ENCODE measurements at places on chromosomes 12 and 14.

DNA sequence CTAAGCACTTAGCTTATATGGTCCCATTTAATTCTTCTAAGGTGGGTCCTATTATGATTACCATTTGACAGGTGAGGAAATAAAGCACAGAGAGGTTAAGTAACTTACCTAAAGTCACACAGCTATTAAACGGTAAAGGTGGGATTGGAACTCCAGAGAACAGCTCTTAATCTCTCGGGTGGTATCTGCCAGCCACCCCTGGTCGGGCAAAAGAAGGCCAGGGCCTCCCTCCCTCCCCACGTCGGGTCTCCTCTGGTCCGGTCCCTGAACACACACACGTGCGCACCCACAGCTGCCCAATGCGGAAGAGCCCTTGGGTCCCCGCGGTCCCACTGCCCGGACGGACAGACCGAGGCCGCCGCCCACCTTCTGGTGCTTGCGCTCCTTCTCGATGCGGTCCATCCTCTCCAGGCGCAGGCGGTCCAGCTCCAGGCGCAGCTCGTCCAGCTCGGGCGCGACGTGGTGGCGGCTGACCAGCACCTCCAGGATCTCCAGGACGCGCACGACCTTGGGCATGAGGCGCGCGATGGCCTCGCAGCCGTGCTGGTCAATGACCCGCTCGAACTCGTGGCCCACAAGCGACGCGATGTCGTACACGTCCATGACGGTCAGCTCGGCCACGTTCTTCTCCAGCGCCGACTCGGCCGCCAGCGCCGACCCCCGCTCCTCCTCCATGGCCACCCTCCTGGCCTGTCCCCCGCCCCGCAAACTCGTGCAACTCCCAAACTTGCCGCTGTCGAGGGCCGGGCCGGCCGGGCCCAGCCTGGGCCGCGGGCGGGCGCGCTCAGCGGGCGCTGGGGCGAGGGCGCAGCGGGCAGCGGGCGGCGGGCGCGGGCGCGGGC, 490 bp downstream of the RILPL1 start:
- peak; percentile 8 for DNase-seq

DNA sequence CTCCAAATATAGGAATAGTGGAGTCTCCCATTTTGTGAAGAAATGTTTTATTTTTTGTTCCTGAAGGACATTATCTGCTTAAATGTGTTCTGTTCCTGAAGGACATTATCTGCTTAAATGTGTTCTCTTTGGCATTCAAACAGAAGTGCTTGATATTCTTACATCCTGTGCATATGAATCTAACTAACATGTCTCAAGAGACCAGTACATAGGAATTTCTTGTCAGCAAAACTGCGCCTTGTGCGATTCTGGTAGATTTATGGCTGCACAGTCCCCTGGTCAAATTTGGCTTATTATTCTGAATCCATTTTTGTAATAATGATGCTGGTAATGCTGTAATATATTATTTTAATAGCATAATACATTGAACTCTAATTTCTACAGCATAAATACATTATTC, 722.4 kb downstream of the NOVA1 start:
- no peak for DNase-seq

DNA sequence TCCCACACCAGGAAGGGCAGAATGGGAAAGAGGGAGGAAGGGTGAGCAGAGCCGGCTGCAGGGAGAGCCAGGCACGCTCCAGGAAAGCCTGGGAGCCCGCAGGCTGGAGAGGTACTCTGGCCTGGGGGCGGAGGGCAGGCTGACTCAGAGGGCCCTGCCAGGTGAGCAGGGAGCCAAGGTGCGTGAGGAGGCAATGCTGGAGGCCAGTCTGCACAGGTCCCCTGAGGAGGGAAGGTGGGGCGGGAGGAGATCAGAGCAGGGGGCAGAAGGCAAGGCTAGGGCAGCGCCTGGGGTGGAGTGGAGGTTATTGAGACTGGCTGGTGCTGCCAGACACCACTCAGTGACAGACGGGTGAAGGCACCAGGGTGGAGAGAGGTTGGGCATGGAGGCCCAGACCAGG, 385.0 kb downstream of the BCL11B start:
- no peak for DNase-seq

- DNase-seq, result peak; percentile 11
Observed at GRCh38 chr12:126747530-126748149, 1519.3 kb upstream of the TMEM132C start.

DNA sequence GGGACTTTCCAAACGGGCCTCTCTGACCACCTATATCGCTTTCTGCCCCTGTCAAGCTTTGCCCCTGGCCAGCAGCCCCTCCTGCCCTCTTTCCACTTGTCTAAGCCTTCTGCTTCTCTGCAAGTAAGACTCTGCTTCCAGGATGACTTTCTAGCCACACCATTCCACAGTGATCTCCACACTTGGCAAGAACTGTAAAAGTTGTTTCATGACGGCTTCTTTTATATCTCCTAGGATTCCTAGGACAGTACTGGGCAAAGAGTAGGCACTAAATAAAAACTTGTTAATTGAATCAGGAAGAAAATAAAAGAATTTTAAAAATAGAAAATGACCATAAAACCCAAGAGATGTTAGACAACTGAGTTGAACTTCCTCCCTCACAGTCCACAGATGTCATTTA, 1.8 kb upstream of the PTPN21 start:
- DNase-seq, result no peak

- DNase-seq, result no peak
Observed at GRCh38 chr14:65229748-65230728, 127.7 kb upstream of the MAX start.

DNA sequence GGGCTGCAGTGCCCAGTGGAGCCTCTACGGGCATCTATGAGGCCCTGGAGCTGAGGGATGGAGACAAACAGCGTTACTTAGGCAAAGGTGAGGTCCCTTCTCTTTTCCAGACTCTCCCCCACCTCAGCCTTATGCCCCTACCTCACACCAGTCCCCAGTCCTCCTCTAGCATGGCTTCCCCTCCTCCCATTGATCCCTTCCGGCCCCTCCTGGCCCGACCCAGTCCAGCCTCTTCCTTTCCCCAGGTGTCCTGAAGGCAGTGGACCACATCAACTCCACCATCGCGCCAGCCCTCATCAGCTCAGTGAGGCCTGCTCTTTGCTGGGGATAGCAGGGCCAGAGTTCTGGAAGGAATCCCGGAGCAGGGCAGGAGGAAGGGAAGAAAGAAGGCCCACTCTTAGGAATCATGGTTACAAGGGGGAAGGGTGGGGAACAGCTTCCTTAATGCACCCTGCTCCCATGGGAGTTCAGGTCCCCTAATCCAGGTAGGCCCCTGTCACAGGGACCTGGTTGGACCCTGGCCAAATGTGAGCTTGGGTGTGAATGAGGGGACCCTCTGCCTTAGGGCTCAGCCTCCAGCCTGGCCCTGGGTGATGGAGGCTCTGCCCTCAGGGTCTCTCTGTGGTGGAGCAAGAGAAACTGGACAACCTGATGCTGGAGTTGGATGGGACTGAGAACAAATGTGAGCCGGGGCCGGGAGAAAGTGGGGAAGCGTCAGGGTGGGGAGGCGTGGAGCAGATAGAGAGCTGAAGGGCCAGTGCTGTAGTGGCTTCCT, 2.2 kb downstream of the ENO2 start:
- DNase-seq, result no peak

DNA sequence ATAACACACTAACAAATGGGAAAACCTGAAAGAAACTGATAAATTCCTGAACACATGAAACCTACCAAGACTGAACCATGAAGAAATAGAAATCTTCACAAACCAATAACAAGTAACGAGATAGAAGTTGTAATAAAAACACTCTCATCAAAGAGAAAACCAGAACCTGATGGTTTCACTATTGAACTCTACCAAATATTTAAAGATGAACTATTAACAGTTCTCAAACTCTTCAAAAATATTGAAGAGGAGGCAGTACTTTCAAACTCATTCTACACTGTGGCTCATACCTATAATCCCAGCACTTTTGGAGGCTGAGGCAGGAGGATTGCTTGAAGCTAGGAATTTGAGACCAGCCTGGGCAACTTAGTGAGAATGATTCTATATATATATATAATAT, 48.4 kb upstream of the TMTC2 start:
- DNase-seq, result no peak

- DNase-seq, result no peak
Observed at GRCh38 chr14:85527006-85527405, 2.9 kb upstream of the FLRT2 start.

GRCh38 chr12:57869298-57869926, 22.9 kb upstream of the CTDSP2 start:
- DNase-seq, result no peak

DNA sequence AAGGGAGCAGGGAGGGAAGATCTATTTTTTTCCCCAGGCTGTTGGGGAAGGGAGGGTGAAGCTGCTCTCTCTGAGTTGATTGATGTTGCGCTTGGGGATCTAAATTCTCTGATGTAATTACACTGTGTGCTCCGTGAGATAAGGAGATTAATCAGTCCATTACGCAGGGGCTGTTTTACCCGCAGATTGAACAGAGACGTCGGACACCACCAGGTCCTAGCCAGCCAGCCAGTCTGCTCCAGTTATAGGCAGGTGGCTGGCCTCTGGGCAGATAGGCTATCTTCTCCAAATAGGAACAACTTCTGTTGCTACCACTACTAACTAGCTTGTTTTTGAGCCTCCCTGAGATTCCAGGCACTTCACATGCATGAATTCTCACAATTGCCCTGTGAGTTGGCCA, 91.1 kb downstream of the SRRM4 start:
- no peak for DNase-seq

DNA sequence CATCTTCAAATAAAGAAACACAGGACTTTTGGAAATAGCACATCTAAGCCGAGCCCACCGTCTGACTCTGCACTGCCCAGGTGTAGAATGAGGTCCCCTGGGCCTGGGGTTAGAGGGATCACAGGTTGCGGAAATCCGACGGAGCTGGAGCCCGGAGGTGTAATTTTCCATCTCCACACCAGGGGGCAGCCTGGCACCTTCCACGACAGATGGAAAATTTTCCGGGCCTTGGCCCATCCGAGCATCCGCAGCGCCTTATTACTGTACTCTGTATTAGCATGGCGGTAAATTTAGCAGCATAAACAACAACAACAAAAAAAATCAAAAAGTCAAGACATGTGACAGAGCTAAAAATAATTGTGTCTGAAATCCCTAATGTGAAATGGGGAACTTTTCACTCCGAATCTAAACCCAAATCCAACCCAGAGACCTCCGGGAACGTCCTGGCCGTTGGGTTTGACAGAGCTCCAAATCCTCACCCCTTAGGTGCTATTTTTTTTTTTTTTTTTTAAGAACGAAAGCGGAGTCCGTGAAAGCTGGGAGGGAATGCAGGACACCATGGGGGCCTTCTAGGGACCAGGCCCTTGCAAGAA, 93.9 kb downstream of the KSR2 start:
- no peak for DNase-seq

DNA sequence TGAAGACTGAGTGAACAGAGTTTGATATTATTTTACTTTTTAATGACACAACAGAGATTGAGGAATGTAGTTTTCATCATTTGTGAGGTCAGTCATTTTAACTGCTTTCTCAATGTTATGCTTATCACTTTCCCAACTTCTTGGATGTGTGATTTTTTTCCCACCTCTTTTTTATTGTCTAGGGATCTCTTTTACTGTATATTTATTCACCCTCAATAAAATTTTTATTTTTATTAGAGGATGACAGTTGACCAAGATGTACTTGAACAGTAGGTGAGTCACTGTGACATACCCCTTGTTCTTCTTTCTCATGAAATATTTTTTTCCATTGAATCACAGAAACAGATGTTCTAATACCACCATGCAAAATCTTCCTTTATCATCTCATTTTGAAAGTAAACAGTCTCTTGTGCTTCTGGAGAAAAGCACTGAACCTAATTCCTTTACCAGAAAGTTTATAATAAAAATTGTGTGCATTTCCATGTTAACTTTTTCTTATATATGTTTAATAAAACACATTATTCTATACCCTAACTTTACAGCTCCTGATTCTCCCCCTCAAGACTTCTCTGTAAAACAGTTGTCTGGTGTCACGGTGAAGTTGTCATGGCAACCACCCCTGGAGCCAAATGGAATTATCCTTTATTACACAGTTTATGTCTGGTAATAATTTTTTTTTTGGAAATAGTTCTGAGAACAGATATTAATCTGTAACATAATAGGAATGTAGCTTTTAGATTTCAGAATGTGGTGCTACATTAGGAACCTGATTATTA, 65.9 kb downstream of the PTPRQ start:
- DNase-seq, result no peak

GRCh38 chr12:130338794-130339601, 1.3 kb downstream of the PIWIL1 start:
- no peak for DNase-seq

DNA sequence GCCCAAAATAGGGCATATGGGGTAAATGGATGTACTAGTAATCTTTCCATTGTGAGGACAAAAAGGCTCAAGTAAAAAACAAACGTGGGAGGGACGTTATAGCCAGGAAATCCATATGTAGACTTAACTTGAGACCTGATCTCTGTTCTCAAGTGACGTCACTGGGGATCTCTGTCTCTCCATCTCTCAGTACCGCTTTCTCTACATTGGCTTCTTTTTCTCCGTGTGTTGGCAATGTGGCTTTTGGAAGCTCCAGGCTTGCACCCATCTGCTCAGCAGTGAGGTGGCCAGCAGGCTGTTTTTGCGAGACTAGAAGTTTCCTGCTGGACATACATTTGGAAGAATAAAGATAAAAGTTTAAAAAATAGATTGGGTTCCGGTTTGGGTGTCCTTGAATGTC, 66.0 kb upstream of the NRXN3 start:
- no peak for DNase-seq

DNA sequence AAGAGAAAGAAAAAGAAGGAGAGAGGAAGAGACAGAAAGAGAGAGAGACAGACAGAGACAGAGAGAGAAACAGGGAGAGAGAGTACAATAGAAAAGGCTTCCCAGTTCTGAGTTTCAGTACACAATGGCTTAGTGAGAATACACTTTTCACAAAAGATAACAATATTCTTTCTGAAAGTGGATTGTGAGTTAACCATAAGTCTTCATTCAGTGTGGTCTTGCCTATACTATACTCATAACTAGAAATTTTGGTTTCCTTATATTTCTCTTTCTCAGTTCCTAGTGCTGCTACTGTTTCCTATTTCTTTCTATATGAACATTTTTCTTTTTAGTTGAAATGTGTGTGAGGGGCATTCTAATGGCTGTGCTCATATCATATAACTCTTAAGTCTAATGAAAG, 9.3 kb downstream of the CD163L1 start:
- DNase-seq, result no peak

DNA sequence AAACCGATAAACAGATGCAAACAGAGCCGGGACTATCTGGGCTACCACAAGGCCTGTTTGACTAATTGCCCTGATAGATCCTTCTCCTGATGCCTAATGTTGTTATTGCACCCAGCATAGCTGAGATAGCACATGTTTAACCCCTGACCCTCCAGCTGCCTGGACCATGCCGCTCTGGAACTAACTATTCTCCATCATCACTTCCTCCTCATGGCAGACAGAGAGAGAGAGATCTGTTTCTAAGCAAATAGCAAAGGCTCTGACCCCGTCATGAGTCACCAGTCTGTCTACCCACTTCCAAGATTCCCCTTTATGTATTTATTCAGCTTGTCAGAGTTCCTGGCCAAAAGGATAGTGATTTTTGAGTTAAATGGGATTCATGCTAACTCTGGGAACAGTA, 58.2 kb upstream of the FLRT2 start:
- DNase-seq, result no peak

GRCh38 chr12:32062881-32063280, 43.8 kb upstream of the BICD1 start:
- no peak for DNase-seq

GRCh38 chr12:97490141-97490540, 27.5 kb downstream of the RMST start:
- no peak for DNase-seq

GRCh38 chr12:32031109-32031508, 71.9 kb downstream of the RESF1 start:
- DNase-seq, result no peak
